ENCODE measurements at places on chromosomes 2 and 18. TPM values are rescaled to one million over a fixed set of nuclear protein-coding genes. Genes with fewer than 3 reads are reported as not detected.
A peak's percentile ranks its signal among the peaks of the same experiment; 100 is the strongest.

DNA sequence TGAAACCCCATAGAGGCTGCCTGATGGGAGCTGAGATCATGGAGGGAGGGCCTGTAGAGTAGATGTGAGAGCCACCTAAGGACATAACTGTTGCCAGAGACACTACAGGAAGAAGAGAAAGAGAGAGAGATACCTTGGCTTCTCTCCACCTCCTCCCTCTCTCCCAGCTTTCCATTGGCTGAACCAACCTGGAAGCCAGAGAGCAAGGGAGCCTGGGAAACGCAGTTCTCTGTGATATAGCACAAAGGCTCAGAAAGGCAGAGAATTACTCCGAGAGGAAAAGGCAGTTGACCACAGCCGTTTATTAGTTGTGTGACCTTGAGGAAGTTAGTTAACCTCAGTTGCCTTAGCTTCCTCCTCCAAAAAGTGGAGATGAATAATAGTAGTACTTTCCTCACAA, 37.7 kb upstream of the MAT2A start:
- DNase-seq = peak; percentile 35

- DNase-seq = peak; percentile 66
Measured at GRCh38 chr18:70371908-70372307, 83.1 kb downstream of the SOCS6 start.

GRCh38 chr2:5394223-5394622, 298.0 kb upstream of the SOX11 start:
- no peak for DNase-seq

DNA sequence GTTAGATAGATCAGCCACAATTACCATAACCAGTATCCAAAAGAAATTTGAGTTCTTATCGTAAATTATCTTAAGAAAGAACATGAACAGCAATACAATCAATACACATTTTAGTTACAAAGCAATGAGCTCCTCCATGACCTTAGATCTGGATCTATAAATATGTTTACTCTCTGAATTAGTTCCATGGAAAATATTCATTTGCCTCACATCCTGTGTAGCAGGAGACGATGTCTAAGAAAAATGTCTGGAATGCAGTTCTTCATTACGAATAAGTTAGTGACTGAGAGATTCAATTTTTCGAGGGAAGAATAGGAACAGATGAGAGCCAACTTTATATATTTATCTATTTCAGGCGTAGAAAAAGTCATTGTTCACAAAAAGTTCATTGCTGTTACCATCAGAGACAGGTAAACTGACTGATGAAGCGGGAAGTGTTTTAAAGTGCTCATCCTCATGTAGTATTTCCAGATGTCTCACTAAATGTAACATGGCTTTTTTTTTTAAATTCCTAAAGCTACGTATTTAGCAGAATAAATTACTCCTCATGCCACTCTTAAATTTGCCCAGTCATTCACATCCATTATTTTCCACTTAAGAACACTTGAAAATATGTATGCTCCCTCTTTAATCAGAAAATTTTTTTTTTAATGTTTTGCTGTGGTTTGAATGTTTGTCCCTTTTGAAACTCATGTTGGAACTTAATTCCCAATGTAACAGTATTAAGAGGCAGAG, 106.5 kb upstream of the SCN1A start:
- peak; percentile 15 for DNase-seq

DNA sequence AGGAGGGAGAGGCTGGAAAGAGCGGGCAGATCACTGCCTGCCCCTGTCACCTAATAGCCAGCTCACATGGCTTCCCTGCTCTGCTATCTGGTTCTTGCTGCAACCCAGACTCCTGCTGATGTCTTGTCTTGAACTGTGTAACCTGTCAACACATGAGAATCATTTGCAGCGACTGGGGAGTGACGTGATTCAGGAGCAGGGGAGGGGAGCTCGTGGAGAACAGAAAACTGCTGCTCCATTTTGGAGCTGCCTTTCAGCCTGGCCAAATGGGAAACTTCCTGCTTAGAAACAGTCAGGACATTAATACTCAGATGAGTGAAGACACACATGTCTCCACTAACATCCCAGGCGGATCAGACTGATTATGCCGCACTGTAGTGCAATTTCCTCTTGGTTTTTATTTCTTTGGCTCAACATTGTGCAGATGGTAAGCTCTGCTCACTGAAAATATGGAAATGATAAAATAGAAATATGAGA, 38.1 kb downstream of the RPL37A start:
- DNase-seq = no peak

- DNase-seq = no peak
Measured at GRCh38 chr18:27803957-27804356, 373.0 kb downstream of the CDH2 start.

GRCh38 chr2:123103902-123104301, 921.2 kb upstream of the CNTNAP5 start:
- DNase-seq = no peak

GRCh38 chr18:68459968-68460367, 254.9 kb downstream of the TMX3 start:
- DNase-seq = no peak

DNA sequence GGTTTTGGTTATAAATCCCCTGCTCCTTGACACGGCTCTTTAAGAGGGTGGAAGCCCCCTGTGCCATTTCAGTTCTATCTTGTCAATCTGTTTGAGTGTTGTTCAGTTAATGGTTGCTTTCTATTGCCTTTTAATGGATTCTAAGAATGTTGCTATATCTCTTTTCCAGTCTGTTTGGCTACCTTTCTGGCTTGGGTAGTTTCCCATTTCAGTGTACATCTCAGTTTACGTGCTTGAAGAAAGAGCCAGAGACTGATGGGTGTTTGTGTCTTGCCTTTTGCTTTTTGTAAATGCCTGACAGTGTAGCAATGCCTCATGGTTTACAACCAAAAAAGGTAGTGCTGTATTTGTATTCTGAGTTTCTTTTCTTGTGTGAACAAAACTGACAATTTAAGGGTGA, 45.3 kb downstream of the SPATS2L start:
- DNase-seq = no peak

- no peak for DNase-seq
Measured at GRCh38 chr2:219299372-219299760, 9.8 kb downstream of the PTPRN start.

GRCh38 chr2:141923657-141924056, 207.2 kb downstream of the LRP1B start:
- DNase-seq = no peak

GRCh38 chr18:47343291-47343690, 91.8 kb upstream of the SKOR2 start:
- DNase-seq = no peak

DNA sequence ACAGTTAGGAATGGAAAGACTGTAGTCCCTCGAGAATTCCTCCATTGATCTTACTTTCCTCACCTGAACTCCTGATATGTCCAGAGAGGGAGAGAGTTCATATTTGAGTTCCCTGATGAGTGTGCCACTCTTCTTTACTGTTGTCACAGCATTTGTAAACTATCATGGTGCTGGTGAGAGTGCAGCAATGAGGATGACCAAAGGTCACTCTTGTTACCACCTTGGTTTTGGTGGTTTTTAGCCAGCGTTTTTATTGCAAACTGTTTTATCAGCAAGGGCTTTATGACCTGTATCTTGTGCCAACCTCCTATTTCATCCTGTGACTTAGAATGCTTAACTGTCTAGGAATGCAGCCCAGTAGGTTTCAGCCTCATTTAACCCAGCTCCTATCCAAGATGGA, 1062.5 kb downstream of the BCL11A start:
- no peak for DNase-seq

GRCh38 chr18:40222776-40223175, 1732.3 kb upstream of the PIK3C3 start:
- DNase-seq = no peak

DNA sequence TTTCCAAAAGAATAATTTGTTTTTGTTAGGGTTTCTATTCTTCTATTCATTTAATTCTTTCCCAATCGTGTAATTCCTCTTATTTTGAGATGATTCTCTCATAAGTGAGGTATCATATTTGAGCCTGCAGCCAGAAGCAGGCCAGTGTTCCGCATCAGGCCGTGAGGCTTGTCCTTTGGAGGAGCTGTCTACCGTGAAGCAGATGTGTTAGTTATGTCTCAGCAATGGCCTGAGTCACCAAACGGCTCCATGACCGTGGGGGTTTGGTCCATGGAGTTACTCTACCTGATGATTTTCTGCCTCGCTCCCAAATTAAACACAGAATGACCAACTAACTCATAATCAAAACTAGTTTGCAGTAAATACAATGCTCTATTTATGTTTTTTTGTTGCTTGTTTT, 64.2 kb upstream of the TMEM87B start:
- DNase-seq = peak; percentile 15

DNA sequence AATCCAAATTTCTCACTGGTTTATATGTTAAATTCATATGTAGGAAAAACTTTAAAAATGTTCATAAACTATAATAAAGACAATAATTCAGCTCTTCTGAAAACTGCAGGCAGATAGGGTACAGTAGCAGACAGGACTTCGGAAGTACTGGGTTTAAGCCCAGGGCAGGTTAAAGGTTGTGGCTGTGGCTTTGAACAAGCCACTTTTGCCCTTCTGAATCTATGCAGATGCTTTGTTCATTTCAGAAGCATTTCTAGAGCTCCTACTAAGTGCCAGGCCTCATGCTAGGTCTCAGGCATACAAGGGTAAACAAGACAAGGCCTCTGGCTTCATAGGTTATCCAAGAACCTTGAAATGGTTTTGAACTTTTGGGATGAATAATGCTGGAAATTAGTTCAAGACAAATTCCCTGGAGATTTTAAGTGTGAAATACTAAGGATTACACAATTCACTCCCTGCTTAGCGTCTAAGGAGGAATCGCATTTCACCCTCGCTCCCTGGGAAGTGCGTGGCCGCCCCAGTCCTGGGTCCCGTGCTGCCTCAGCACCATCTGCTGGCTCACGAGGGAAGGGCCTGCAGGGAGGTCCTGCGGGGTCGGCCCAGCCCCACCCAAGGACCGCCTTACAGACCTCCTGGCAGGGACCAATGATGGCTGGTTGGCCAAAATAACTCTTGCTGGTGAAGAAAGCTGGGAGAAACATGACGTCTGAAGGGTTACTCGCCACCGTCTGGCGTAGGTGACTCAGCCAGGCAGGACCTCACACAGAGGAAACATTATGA, 67.7 kb upstream of the L3MBTL4 start:
- no peak for DNase-seq

DNA sequence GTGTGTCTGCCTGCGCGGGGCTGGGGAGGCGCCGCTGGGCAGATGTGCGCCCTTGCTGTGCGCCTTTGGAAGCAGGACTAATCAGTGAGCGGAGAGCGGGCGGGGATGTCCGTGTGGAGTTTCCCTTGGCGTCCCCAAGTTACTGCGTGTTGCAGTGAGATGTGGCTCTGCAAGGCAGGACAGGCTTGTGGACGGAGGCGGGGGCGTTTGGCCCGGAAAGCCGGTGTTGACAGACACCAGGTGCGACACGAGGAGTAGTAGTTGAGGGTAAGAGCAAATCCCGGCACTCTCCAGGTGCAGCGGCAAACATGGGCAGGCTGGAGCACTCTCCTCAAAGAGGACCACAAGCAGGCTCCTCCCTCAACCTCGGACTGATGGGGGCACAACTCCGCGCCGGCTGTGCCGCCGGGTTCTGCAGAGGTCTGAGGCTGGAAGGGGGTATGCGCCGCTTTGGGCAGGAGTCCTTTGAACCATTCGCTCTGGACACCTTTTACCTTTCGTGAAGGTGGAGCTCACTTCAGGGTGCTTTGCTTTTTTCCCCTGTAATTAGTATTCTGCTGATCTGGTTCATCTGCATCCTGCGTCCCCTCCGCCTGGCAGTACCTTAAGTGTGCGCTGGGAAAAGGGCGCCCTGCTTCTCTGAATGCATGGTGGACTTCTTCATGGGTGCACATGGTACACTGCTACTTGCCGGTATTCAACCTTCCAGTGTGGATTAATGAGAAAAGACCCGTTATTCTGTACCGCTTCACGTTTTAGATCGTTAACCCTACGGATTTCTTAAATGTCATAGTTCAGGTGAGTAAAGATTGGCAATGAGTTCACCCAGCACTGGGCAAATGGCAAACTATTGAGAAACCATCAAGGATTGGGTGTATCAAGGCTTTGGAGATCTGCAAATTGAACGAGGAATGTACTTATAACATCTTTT, 608 bp downstream of the CDH7 start:
- DNase-seq = no peak

- DNase-seq = no peak
Measured at GRCh38 chr18:6939972-6940371, 177.6 kb downstream of the LAMA1 start.

DNA sequence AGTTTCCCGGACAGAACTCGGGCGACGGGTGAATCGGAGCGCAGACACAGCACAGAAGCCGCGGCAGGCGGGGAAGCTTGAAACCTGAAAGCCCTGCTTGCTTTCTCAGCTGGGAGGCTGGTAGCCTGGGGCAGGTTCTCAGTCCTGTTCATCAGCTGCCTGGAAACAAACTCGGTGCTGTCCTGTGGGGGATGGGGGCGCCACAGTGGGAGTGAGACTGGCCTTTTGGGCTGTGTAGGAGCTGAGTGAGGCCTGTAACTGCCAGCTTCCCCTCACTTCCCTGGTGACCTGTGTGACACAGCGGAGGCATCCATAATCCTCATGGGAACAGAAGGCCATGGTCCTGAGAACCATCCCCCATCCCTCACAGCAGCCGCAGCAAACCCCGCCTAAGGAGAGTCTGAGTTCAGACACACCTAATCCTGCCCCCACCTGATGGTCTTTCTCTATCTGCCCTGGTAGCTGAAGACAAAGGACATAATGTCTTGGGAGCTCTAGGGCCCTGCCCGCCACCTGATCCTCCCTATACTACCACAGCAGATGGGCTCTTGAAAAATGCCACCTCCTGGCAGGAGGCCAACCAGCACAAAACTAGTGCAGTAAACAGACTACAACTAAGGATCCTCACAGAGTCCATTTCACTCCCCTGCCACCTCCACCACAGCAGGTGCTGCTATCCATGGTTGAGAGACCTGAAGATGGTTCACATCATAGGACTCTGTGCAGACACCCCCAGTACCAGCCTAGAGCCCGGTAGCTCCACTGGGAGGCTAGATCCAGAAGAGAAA, 52.7 kb upstream of the LDLRAD4 start:
- DNase-seq = no peak

GRCh38 chr2:8872821-8873432, 35.5 kb upstream of the KIDINS220 start:
- DNase-seq = peak; percentile 57

DNA sequence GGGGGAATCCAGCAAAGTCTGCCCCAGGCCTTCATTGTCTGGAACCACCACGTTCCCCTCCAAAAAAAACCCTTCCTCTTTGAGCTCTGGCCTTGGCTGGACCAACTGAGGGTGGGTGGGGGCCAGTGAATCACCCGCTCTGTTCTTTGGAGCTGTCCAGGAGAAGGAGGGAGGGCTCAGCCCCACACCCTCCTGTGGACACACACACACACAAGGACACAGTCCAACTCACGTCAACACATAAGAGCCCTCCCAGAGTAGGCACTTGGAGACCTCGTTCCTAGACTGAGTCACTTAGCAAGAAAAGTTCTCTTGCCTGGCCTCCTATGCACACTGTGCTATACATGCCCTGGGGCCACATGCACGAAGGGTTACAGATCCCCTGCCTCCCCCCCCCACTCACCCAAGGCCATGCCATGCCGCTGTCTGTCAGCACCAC, 1.2 kb upstream of the TNS1 start:
- peak; percentile 84 for DNase-seq

GRCh38 chr2:52423111-52423510, 1344.5 kb upstream of the CHAC2 start:
- no peak for DNase-seq

- peak; percentile 15 for DNase-seq
Measured at GRCh38 chr2:38615237-38615636, 12.5 kb upstream of the HNRNPLL start.

The RANBP2 gene
- total RNA-seq = 51.6 TPM

The PROM2 gene
- 2.4 TPM for total RNA-seq

The DOK6 gene
- total RNA-seq = not detected

The HOXD3 gene
- total RNA-seq = 1.6 TPM

The TMEM247 gene
- not detected for total RNA-seq

The EVA1A gene
- 95.4 TPM for total RNA-seq

The POTEC gene
- not detected for total RNA-seq

The NEUROD1 gene
- total RNA-seq = not detected

The SCN7A gene
- total RNA-seq = not detected
